ENCODE measurements at places on chromosomes 7 and 10.

- DNase-seq = no peak
Measured at GRCh38 chr7:949021-949934, 5.2 kb downstream of the ADAP1 start.

- DNase-seq = no peak
Measured at GRCh38 chr10:70540789-70541360, 61.7 kb downstream of the PRF1 start.

DNA sequence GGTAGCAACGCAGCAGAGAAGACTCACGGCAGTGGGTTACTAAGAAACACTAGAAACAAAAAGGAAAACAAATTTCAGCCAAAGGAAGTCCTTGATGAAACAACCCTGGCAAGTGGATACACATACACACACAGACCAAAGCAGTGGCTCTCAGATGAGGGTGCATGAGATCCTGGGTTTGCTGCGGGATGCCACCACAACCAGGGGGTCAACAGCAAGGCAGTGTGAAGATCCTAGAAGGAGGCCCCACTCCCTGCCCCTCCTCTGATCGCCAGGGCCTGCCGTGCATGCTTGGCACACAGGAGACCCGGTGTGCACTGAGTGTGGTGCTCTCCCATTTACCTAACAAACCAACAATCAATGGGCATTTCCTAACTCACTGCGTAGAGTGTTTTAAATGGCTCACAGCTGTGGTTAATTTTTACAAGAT, 252.3 kb upstream of the KLF14 start:
- no peak for DNase-seq

DNA sequence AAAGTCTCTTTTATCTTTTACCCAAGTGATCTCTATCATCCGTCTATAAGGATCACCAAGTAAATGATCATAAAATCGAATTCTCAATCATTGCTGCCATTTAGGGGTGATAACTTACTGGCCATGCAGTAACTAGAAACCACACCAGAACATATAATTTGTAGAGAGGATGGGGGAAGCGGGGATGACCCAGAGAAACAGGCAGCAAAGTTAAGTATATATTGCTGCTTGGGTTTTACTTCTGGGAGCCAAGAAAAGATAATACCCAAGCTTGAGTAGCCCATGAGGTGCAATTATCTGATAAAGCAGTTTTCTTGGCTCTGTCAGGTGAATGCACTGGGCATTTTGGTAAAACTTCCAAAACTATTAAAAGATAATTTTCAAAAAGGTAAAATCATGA, 18.9 kb downstream of the EXOC6 start:
- no peak for DNase-seq

All from uterus (tissue), 4 donors.